ENCODE measurements at places on chromosomes 3 and 15. TPM values are rescaled to one million over a fixed set of nuclear protein-coding genes. Genes with fewer than 3 reads are reported as not detected.
A peak's percentile ranks its signal among the peaks of the same experiment; 100 is the strongest.

- H3K4me3 ChIP-seq: no peak overlapping the region
- peaks cover 17% of the 10 kb centered on the region for H3K27me3 ChIP-seq
- peaks cover 29% of the 10 kb centered on the region for H3K4me1 ChIP-seq
Measured at GRCh38 chr3:130761730-130762311, 15.2 kb upstream of the PIK3R4 start.

DNA sequence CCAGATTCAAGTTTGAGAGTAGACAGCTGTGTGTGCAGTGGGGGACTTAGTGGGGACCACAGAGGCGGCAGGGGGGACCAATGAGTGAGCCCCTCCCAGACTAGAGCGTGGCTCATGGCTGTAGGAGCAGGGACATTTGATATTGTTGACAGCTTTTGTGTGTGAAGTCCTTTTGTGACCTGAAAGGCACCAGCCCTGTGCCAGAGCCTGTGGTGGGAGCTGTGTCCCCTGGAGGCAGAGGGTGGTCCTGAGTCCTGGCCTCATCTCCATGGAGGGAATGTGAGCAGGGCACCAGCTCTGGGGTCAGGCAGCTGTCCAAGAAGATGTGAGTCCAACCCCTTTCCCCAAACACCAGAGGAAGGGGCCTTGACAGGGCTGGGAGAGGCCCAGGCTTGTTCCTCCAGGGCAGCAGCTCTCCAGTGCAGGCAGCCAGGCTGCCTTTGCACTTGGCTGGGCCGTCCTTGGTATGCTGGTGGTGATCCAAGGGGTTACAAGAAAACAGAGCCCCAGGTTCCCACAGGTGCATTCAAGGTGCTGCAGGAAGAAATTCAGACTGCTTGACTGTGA, 10.1 kb upstream of the C3orf22 start:
- no peaks in the 10 kb centered on the region for H3K36me3 ChIP-seq
- no peaks in the 10 kb centered on the region for H3K4me1 ChIP-seq
- no peak for DNase-seq

- H3K27ac ChIP-seq: no peak overlapping the region
- H3K4me3 ChIP-seq: no peak overlapping the region
- DNase-seq: peak; percentile 8
- H3K27me3 ChIP-seq: peaks cover 3% of the 10 kb centered on the region
- no peaks in the 10 kb centered on the region for H3K36me3 ChIP-seq
Measured at GRCh38 chr3:179882292-179882691, 154.4 kb downstream of the PEX5L start.

DNA sequence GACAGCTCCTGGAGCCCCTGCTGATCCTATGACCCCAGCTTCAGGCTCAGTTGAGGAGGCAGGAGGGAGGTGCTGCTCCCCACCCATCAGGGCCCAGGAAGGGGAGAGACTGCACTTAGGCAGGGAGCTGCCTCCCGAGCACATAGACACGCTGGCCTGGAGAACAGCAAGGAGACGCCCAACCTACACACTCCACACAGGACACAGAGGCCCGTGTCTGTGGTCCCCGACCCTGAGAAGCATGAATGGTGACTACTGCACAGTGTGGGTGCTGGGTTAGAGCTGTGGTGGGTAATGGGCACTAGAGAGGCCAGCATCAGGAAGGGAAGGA, 1.1 kb upstream of the HHATL start:
- no peaks in the 10 kb centered on the region for H3K27me3 ChIP-seq
- no peaks in the 10 kb centered on the region for H3K36me3 ChIP-seq
- H3K4me3 ChIP-seq: no peak overlapping the region
- H3K27ac ChIP-seq: no peak overlapping the region
- DNase-seq: no peak
- peaks cover 5% of the 10 kb centered on the region for H3K4me1 ChIP-seq

IQSEC1 gene
- total RNA-seq: 31.4 TPM

Measured in activated T-helper 1 cell treated with anti-CD3 and anti-CD28 coated beads, Interleukin-12 subunit alpha, Interleukin-12 subunit beta, Interleukin-2, Interleukin-4 antibody, amounts not matched to agents 30 ng/mL and 10 ng/mL and 1 ng/mL, durations not matched to agents 14 hours and 24 hours and 36 hours (primary cell).